ENCODE measurements at places on chromosomes 4 and X.

- DNase-seq, result no peak
These were observed 7.9 kb upstream of the PTPN13 start for GRCh38 chr4:86586160-86586572.

- DNase-seq, result no peak
These were observed 9.7 kb upstream of the MAGEA4 start for GRCh38 chrX:151902813-151903591.

DNA sequence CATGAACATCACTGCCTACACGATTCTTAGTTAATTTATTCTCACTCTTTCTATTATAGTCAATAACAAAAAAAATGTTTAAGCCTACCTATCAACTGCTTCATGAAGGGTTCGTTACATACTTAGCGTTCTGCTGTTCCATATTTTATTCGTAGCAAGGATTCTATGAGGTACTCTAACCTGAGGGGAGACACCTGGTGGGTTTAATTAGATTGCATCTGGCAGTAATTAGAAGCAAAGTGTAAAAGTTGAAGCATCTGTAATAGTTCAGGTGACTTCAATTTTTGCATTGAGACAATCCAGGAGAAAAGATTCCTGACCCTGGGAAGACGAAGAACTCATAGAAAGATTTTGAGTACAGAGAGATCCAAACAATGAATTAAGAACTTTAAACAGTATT lies 1655.8 kb upstream of the TENM3 start:
- no peak for DNase-seq

GRCh38 chr4:74451214-74451661 lies 6.3 kb downstream of the AREG start:
- DNase-seq, result no peak

GRCh38 chrX:66050140-66050569 lies 10.3 kb upstream of the VSIG4 start:
- DNase-seq, result no peak

DNA sequence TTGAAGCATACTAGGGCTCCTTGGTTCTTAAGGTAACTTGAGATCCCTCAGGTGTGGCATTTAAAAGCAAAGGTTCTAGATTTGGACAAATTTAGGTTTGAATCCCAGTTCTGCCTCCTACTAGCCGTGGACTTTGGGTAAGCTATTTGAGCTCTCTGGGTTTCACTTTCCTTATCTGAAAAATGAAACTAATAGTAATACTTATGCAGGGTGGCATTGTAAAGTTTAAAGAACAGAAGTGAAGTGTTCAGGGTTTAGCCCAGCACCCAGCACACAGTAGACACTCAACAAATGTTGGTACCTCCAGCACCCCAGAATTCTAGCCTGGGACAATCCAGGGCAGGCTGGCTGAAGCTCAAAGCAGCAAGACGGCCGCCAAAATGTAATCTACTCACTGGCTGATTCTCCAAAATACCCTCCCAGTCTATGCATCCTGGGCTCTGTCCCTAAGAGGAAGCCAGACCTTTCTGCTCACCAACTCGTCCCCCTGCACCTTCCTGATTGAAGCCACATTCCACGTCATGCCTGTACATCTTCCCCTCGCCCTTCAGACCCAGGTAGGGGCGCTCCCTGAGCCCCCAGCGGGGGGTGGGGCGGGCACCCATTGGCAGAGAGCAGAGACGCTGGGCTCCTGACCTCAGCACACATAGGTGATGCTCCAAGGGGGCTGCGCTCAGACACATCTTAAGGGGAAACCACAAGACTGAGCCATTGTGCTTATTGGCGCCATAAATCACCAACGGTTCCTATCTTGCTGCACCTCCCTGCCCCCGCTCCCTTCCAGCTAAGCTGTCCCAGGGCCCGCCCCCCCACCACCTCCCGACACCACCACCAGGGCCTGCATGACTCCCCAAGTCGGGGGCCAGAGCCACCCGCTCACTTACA lies 160.6 kb downstream of the BCOR start:
- DNase-seq, result peak; percentile 18

- no peak for DNase-seq
These were observed 547.4 kb downstream of the SPRY1 start for GRCh38 chr4:123943976-123944375.

- DNase-seq, result no peak
These were observed 212.1 kb upstream of the POF1B start for GRCh38 chrX:85591536-85591935.

DNA sequence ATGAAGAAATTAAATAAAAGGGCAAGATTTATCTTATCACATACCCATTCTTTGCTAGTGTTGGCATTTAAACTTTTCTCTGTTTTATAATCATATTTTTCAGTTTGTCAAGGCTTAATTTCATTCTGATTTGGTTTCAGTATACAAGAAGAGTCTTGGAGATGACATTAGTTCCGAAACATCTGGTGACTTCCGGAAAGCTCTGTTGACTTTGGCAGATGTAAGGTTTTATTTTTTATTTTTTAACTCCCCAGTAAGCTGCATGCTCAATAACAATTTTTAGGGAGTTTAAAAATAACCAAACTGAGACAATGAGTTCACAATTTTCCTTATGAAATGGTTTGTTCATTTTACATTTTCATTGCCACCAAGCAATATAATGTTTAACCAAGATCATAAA lies 39.8 kb downstream of the ANXA3 start:
- no peak for DNase-seq

- DNase-seq, result no peak
These were observed 54.6 kb downstream of the ARAP2 start for GRCh38 chr4:36189511-36190226.

- peak; percentile 67 for DNase-seq
These were observed 2.1 kb downstream of the ELOVL6 start for GRCh38 chr4:110196206-110196870.

DNA sequence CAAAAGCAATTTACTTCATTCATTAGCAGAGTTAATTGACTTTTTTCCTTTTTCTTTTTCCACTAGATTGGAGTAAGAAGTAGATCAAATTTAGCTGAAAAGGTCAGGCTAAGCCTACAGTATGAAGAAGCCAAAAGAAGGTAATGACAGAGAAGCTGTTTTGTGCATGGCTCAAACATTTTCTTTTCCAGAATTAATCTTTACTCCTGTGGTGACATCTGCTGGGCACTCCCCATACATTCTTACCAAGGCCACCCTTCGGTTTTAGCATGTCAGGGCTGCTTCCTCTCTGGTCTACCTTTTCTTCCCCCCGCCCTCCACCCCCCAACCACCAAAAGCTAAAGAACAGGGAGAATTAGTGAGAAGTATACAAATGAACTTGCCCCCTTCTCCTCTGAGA lies 70.2 kb downstream of the CLDN22 start:
- no peak for DNase-seq

- no peak for DNase-seq
These were observed 61.1 kb upstream of the ARSJ start for GRCh38 chr4:114040319-114041116.

DNA sequence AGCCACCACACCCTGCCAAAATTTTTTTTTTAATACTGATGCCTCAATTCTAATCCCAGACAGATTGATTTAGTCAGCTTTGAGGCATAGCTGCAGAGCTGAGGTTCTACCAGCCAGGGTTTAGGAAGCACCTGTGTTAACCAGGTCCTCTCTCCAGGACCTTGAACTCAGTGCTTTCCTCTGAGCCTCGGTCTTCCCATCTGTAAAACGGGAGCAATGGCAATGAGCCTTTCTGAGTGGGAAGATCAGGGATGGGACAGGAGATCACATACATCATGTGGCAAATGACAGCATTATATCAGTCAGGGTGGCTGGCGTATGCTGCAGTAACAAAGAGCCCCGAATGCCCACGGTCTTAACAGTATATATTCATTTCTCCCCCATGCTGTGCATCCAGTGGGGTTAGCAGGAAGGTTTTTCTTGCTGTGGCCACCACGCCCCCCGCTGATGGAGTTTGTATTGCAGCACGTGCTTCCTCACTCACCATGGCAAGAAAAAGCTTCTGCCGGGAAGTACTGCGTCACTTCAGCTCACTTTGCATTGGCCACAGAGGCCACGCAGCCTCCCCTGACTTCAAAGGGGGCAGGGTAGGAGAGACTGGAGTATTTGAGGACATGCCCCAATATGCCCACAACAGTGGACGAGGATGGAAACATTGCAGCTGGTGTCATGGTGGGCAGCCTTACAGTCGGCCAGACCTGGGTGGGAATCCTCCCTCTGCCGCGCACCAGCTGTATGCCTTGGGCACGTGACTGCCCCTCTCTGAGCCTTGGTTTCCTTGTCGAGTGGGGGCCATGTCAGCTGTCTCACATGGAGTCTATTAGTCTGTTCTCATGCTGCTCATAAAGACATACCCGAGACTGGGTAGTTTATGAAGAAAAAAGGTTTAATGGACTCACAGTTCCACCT lies 24.1 kb upstream of the MRFAP1 start:
- DNase-seq, result no peak

DNA sequence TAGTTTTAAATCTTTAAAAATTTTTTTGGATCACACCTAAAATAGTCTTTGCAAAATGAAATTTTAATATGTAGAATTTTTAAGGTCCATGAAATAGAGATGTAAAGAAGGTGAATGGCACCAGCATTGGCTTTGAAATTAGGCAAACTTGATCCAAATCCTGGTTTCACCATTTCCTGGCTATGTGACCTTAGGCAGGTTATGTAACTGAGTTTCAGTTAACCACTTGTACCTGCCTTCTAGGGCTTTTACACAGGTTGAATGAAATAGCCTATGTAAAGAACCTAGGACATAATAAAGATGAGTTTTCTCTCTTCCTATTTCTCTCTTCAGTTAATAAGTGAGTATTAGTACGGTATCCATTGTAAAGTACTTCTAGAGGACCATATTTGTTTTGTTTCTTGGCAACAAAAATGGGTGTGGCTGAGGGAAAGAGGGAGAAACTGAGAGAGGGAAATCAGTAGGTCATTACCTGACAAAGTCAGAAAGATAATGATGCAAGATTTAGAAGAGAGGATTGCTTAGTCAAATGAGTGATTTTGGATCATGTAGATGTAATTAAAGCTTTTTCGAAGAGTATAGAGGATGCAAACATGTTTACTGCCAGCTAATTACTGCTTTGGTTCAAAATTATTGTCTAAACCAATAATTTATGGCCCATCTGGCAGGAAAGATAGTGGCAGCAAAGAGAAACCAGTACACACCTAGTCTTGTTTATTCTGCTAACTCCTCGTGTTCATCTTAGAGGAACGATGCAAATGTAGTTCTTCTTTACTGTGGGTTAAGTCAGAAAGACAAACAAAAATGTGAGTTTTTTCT lies 81.9 kb downstream of the PDLIM5 start:
- no peak for DNase-seq

DNA sequence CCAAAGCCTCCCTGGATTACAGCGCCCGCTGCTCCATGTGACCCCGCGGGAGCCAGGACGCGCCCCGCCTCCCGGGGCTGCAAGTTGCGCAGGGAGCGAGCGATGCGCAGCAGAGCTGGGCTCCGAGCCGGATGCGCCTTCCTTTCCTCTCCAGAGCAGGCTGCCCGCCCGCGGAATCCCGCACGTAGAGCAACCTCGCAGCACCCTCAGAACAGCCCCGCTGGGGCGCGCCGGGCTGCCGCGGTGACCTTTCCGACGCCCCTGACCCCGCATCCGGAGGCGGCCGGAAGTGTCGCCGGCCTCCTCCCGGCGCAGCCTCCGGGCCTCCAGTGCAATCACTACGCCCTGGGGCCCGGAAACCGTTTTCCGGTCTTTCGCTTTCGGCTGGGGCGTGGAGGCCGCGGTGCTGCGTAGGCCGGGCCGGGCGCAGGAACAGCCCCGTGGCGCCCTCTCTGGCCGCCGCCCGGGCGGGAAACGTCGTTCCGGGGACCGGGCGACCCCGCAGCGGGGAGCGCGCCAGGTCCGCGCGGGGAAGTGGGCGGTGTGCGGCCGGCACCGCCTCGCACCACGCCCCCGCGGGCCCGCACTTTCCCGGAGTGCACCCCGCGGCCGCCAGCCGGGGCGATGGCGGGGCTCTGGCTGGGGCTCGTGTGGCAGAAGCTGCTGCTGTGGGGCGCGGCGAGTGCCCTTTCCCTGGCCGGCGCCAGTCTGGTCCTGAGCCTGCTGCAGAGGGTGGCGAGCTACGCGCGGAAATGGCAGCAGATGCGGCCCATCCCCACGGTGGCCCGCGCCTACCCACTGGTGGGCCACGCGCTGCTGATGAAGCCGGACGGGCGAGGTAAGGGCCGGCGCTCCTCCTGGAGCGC lies at the start of gene CYP4V2:
CYP4V2 (plus strand) TSS at position 368 of the 866 bp plus-strand sequence; CDS start at position 625, 257 bp downstream.
- DNase-seq, result peak; percentile 74

DNA sequence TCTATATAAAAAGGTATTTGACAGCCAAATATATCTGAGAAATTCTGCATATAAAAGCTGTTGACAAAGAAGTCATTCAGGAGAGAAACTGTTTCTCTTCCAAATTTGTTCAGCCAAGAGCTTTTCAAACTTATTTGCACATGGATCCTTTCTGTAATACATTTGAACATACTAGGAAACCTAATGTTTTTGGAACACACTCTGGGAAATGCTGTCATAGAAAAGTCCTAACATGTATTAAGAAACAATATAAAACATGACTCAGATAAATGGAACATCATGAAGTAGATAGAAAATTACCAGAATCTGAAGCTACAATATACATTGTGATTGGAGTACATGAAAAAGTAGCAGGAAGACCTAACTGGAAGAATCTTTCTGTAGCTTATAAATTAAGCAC lies 781.5 kb upstream of the EPHA5 start:
- DNase-seq, result no peak

- no peak for DNase-seq
These were observed 3.4 kb upstream of the MAN2B2 start for GRCh38 chr4:6571608-6572007.

DNA sequence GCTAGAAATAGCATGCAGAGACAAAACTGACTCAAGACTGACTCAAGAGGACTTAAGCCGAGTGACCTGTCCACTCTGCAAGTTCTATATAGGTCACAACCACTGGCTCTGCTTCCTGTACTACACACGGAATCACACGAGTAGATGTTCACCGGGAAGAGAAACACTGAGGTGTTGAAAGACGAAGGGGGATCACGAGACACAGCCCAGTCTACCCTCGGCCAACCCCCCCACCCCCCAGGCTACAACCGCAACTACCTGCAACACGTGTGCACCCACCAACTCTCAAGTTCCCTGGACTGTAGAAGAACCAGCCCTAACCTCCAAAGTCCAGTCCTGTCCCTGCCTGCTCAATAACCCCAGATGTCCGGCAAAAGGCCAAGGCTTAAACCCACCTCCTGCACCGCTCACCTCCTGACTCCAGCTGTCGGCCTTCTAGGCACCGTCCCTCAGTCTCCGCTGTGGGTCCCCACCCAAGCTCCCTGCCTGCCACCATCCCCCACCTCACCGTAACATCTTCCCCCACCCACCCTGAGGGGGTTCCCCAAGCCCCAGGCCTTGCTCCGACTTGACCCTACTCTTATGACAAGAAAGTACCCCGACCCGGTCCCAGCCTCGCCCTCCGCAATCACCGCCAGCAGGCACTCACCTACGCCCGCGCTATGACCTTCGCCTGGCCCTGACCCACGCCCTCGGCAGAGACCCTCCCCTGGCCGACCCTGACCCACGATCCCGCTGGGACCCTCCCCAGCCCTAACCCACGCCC lies 739 bp downstream of the GAK start:
- no peak for DNase-seq

DNA sequence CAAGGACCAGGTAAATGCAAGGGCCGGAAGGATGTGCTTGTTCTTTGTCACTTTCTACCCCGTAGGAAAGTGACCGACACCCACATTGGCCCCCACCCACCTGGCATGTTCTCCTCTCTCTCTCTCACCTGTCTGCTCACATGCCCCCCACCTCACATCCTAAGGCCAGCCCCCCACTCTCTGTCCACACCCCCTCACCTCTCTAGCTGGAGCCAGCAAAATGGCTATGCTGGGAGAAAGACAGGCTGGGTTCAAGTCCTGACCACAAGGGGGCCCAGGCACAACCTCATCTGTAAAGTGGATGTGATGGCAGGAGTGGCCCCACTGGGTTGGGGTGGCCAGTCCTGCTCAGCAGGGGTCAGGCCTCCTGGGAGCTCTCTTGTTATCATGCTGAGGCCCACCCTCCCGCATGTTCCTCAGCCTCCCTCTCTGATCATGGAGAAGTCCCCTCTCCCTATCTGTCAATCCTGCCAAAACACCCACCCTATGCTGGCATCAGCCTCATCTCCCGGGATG lies 1.7 kb upstream of the PPP2R2C start:
- DNase-seq, result no peak
